ENCODE measurements at places on chromosomes 1 and 21.

DNA sequence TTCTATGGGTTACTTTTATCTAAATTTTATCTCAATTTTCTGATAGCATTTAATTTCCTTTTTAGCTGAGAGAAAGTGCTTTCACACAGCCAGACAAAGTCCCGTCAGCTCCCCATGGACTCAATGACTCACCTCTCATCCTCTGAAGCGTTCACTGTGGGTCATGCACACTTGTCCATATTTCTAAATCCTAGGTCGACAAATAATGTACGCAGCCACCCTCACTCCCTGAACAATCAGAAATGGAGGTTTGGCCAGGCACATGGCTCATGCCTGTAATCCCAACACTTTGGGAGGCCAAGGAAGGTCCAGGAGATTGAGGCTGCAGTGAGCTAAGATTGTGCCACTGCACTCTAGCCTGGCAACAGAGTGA lies 42.4 kb upstream of the COA6 start:
- DNase-seq = no peak

DNA sequence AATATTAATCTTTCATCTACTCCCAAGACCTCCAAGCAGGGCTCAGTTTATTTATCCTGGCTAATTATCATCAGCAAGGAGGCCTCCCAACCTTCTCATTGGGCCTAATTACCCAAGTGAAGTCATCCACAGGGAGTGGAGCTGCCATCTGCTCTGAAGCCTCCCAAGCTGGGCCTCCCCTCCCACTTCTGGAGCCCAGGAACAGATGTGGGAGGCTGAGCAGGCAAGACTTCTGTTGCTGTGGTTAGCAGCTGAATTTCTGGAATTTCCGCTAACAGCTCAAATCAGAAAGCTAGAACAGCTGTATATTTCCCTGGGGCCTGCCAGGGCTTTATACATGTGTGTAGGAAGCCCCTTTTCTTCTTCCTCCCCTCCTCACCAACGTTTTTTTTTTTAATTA lies 127.5 kb downstream of the UCK2 start:
- no peak for DNase-seq

DNA sequence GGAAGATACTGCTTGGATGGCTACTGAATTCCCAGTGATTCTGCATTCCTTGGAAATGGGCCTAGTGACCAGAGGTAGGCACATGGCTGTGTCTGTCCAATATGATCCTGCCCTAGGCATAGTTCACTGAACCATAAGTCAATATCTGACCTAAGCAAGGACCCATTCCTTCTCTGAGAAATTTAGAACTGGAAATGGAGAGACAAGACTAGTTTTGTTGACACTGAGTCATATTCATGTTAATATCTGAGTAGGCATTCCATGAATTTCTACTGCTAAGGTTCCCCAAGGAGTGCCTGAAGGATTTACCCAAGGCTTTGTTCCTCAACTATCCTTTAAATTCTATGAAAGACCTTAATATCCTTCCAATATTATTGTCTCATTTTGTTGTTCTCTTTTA lies 329.8 kb upstream of the BEND5 start:
- no peak for DNase-seq

- DNase-seq = no peak
Measured at GRCh38 chr21:43626390-43626789, 32.9 kb downstream of the HSF2BP start.

GRCh38 chr1:109351457-109351856 lies 44.6 kb upstream of the MYBPHL start:
- no peak for DNase-seq

- no peak for DNase-seq
Measured at GRCh38 chr1:43044572-43045361, 86.1 kb upstream of the SLC2A1 start.

DNA sequence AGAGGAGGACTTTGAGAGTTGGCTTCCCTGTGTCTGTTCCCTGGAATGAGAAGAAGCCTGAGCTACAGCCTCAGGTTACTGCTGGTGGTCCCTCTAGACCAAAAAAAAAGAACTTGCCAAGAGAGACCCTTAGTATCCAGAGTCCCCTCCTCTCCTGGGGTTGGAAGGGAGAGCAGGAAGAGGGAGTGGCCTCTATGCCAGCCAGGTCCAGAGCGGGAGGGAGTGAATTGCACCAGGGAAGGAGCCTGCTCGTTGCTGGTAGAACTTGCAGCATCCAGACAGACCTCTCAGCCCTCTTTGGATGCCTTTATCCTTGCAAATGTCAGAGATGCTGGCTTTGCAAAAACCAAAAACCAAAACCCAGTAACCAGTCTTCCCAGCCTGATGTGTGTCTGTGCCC lies 491.3 kb upstream of the VAMP3 start:
- no peak for DNase-seq

DNA sequence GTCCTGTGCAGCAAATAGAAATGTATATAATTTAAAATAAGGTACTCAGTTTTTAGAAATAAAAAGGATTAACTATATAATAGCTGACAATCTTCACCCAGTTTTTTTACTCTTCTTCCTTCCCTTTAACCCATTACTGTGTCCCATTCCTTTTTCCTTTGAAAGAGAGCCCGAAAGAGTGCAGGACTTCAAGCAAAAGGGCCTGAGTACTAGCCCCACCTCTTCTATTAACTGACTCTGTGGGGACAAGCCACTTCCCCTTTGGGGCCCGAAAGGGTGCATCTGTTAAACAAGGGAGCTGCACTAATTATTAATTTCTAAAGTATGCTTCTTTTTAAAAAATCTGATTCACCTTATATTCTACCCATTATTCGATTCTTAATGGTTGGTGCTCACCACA lies 3.3 kb downstream of the USP24 start:
- DNase-seq = no peak

DNA sequence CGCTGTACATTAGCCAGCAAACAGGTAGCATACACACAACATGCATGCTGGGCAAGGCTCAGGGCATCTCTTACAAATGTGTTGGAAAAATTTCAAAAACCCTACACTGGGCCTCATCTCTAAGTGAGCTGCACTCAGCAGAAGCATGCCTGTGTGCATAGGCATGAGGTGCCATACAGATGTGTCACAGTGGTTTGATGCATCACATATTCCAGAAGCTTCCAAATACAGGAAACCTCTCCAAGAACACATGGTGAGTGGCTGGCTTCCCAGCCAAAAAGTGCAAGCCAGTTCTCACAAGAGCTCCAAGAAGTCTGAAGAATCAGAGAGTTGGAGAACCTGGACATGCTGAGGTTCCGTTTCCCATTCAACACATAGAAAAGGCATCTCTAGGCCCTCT lies 58.3 kb downstream of the CD46 start:
- DNase-seq = no peak

DNA sequence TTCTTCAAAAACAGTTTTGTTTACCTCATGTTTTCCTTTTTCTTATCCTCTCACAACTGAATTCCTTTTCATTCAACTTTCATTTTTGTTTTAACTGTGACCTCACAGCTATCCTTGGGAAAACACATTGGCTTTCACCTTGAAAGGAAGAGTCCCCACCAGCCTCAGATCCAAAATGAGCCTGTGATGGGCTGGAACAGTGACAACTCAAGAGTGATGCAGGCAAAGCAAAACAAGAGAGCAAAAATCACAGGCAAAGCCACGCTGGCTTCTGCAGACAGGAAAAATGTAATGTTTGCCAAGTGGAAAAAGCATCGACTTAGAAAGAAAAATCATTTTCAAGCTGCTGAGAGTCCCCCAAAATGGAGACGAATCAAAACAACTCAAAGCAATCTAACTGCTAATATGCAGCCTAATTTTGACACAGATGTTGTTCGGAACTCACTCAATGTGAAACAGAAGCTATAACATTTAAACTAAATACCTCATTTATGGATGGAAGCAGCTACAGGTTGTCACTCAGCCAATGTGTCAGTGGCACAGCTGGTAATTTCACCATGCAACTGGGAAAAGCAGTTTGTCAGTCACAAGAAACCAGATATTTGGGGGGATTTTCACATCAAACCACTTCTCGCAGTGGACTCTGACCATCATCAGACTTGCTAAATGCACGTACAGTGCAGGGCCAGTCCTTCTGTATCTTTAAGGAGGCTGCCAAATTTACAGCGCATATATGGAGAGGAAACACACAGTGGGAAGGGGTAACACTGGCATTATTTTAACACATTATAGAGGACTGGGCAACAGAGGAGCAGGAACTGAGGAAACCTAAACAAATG lies 50.7 kb downstream of the ALG14 start:
- DNase-seq = no peak

DNA sequence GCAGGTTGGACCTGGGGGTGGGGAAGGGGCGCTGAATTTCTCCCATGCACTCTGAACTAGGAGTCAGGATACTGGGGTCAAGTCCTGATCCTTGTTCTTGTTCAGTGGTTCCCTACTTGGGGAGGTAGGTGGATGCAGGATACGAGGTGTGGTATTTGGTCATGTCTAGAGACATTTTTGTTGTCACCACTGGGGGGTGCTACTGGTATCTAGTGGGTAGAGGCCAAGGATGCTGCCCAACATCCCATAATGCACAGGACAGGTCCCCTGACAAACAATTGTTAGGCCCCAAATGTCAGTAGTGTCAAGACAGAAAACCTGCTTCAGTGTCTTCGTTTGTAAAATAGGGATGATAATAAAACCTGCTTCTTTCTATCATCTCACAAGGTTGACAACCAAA lies 259.0 kb upstream of the FOXD3 start:
- DNase-seq = no peak

GRCh38 chr1:119773711-119774241 lies 5.1 kb upstream of the HMGCS2 start:
- peak; percentile 17 for DNase-seq

Measured in DMS79 (cell line).